ENCODE measurements at places on chromosomes 3 and 15. TPM values are rescaled to one million over a fixed set of nuclear protein-coding genes. Genes with fewer than 3 reads are reported as not detected.

SGO1 gene
- 2.0 TPM for total RNA-seq

CCDC13 gene
- 2.7 TPM for total RNA-seq

TRPM1 gene
- total RNA-seq, result not detected

KLHDC8B gene
- 15.5 TPM for total RNA-seq

PCOLCE2 gene
- total RNA-seq, result 3.2 TPM

FGF12 gene
- total RNA-seq, result 103 TPM

PLSCR5 gene
- total RNA-seq, result 0.25 TPM

ADAMTS7 gene
- total RNA-seq, result 10.6 TPM

MUC20 gene
- total RNA-seq, result 2.5 TPM

ASB14 gene
- not detected for total RNA-seq

NR2F2 gene
- 4.4 TPM for total RNA-seq

CHRFAM7A gene
- 2.7 TPM for total RNA-seq

MAGEL2 gene
- total RNA-seq, result 2.0 TPM

ACP3 gene
- total RNA-seq, result 0.98 TPM

IQCF5 gene
- not detected for total RNA-seq

RYR3 gene
- 12.5 TPM for total RNA-seq

GOLGA8G gene
- not detected for total RNA-seq

ZNF774 gene
- 6.9 TPM for total RNA-seq

NANOGP8 gene
- 0.25 TPM for total RNA-seq

CNTN4 gene
- 70.6 TPM for total RNA-seq

CHRNA7 gene
- 4.2 TPM for total RNA-seq

PFN2 gene
- 350 TPM for total RNA-seq

IL5RA gene
- total RNA-seq, result 0.49 TPM

AADACL2 gene
- total RNA-seq, result not detected

CHST13 gene
- not detected for total RNA-seq

GOLGA8R gene
- 0.49 TPM for total RNA-seq

SLC28A1 gene
- total RNA-seq, result not detected

CEMIP gene
- 3.9 TPM for total RNA-seq

GCSAM gene
- total RNA-seq, result not detected

ZNF502 gene
- 10.8 TPM for total RNA-seq

SI gene
- total RNA-seq, result not detected

IGSF11 gene
- 8.9 TPM for total RNA-seq

PARP15 gene
- total RNA-seq, result 0.49 TPM

GOLGA8F gene
- total RNA-seq, result not detected

LMLN gene
- total RNA-seq, result 8.6 TPM

SNX33 gene
- total RNA-seq, result 1.7 TPM

ABTB1 gene
- total RNA-seq, result 8.4 TPM

MOBP gene
- 0.25 TPM for total RNA-seq

SLC28A2 gene
- not detected for total RNA-seq

NDUFB4 gene
- 25.8 TPM for total RNA-seq

ZIC1 gene
- 12.3 TPM for total RNA-seq

SAMD7 gene
- total RNA-seq, result not detected

SCAPER gene
- 77.7 TPM for total RNA-seq

PRSS50 gene
- total RNA-seq, result 0.25 TPM

CHST2 gene
- 23.4 TPM for total RNA-seq

SCN11A gene
- total RNA-seq, result 0.25 TPM

PPP1R14D gene
- total RNA-seq, result not detected

HESX1 gene
- 0.25 TPM for total RNA-seq

CCDC51 gene
- total RNA-seq, result 7.4 TPM

AP3B2 gene
- 45.7 TPM for total RNA-seq

CPN2 gene
- not detected for total RNA-seq

TICRR gene
- 1.2 TPM for total RNA-seq

SLCO2A1 gene
- total RNA-seq, result 0.74 TPM

ZIC4 gene
- total RNA-seq, result 1.5 TPM

TNFAIP8L3 gene
- 1.7 TPM for total RNA-seq

ZDHHC23 gene
- 6.4 TPM for total RNA-seq

UROC1 gene
- total RNA-seq, result not detected

SKIL gene
- total RNA-seq, result 68.6 TPM

Measured in temporal lobe (tissue), 4 donors.